ENCODE measurements at places on chromosomes 12 and 14. TPM values are rescaled to one million over a fixed set of nuclear protein-coding genes. Genes with fewer than 3 reads are reported as not detected.

DNA sequence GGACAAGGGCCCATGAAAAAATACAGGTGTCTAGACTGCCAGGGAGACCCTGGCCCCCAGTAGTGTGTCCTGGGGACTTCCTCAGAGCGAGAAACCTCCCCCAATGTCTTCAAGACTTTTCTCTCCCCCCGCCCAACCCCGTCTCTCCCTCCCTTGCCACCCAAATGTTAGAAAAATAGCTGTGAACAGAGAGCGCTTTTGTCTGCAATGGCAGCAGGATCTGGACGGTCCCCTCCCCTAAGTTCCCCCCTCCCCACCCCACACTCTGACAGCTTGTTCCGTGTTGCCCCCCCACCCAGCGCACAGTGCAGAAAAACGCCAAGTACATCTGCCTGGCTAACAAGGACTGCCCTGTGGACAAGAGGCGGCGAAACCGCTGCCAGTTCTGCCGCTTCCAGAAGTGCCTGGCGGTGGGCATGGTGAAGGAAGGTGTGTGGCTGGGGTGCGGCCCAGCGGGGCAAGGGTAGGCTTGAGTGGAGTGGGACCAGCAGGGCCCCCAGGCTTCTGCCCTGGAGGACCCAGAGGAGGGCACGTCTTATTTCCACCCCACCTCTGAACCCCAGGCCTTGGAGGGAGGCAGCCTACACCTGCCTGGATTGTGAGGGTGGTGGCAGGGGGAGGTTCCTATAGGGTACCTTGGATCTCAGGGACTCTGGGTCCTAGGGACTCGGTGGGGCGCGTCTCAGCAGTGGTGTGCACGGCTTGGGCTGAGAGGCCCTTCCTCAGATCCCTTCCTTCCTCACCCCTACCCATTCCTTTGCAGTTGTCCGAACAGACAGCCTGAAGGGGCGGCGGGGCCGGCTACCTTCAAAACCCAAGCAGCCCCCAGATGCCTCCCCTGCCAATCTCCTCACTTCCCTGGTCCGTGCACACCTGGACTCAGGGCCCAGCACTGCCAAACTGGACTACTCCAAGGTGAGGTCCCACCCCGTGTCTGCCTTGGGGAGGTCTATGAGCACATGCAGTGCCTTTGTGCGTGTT, 4.8 kb downstream of the NR4A1 start:
- DNase-seq, result no peak

DNA sequence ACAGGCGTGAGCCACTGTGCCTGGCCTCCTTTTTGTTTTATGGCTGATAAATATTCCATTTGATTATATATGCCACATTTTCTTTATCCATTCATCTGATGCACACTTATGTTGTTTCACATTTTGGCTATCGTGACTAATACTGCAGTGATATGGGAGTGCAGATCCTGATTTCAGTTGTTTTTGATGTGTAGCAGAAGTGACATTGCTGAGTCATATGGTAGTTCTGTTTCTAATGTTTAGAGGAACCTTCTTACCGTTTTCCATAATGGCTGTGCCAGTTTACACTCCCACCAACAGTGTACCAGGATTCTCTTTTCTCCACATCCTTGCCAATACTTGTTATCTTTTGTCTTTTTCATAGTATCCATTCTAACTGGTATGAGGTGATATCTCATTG, 235.9 kb downstream of the ERC1 start:
- DNase-seq, result no peak

- DNase-seq, result no peak
Observed at GRCh38 chr14:63901434-63902085, 48.8 kb downstream of the SYNE2 start.

DNA sequence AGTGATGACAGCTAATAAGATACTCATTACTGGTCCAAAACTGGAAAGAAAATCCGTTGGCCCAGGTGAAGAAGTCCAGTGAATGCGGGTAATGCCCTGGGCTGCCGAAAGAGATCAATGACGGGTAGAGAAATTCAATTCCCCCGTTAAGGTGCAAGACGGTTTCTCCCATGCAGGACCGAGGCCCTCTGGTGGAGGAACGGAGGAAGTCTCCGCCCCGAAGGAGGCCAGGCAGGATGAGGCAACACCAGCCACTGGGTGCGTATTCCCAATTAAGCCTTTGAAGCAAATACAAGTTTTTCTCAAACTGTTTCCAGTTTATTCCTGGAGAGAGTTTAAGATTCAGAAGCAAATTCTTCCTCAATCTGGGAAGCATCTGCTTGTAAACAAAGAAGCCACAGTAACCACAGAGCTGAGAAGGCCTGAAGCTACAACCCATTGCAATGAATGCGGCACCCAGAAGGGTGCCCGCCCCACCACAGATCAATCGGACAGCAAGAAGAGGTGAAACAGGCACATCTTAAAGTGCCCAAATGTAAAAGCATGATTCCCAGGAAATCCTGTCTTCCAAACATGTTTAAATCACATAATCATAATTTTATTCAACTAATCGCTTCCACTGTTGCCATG, 118.5 kb downstream of the TTC7B start:
- DNase-seq, result peak; percentile 83

GRCh38 chr12:75751769-75752471, 240.5 kb upstream of the KRR1 start:
- no peak for DNase-seq

- DNase-seq, result no peak
Observed at GRCh38 chr12:115443351-115443938, 759.5 kb upstream of the TBX3 start.

DNA sequence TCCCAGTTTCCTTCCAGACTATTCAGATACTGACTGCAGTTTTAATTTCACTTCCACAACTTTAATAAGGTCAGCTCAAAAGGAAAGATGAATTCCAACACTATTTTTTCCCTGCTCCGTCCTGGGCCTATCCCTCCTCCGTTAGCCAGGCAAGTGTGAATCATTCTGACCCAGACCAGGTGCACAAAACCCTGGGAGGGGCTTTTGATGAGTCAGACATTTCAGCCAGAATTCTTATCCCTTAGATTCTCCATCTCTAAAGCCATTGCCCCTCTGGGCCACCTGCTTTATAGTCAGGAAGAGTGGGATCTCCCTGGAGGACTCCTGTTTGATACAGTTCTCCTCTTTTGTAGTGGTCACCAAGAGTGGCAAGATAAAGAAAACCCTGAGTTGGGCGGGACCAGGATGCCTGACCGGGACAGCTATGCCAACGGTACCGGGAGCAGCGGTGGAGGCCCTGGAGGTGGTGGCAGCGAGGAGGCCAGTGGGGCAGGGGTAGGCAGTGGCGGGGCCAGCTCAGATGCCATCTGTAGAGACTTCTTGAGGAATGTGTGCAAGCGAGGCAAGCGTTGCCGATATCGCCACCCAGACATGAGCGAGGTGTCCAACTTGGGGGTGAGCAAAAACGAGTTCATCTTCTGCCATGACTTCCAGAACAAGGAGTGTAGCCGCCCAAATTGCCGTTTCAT, 2.2 kb downstream of the ZC3H10 start:
- DNase-seq, result no peak

- DNase-seq, result no peak
Observed at GRCh38 chr12:6316921-6317692, 6.6 kb downstream of the PLEKHG6 start.

DNA sequence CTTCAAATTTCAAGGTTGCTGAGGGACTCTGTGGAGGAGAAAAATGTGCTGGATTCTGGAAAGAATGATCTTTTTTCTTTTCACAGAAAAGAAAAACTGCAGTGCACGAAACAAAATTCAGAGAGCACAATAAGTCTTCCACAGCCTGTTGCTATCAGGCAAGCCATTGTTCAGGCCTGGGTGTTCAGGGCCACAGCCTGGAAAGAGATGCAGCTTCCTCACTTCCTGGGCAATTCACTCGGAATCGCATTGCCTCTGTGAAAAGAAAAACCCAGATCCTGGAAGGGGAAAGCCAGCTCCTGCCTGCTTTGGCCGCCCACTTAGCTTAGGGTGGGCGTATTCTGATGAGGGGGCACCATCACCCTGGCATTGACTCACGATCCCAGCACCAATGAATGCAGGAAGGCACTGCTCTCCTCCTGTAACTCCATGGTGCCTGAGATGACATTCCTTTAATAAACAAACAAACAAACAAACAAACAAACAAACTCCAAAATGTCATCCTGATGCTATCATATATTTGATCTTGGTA, 863.9 kb downstream of the BCL11B start:
- no peak for DNase-seq

DNA sequence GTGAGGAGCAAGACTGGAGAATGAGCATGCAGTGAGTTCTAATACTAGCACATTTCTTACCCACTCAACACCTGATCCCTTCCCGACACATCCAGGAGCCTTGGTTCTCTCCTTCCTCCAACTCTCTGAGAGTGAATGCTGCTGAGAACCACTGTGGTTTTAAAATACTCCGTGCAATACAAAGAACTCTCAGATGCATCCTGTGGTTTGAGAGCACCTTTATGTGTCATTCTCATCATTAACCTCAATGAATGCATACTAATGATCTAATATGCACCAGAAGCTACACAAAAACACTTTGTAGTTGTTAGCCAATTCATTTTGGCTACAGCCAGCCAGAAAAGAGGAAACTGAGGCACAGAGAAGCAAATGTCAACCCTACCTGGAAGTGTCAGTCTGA, 87.6 kb downstream of the GALNT8 start:
- DNase-seq, result no peak

GRCh38 chr14:30906752-30907658, 32.6 kb downstream of the COCH start:
- DNase-seq, result no peak

- no peak for DNase-seq
Observed at GRCh38 chr14:94601884-94602391, 10.3 kb upstream of the SERPINA3 start.

GRCh38 chr12:57730336-57731067, 8.0 kb downstream of the AGAP2 start:
- DNase-seq, result no peak

- DNase-seq, result peak; percentile 86
Observed at GRCh38 chr14:103871596-103872480, 24.5 kb upstream of the PPP1R13B start.

DNA sequence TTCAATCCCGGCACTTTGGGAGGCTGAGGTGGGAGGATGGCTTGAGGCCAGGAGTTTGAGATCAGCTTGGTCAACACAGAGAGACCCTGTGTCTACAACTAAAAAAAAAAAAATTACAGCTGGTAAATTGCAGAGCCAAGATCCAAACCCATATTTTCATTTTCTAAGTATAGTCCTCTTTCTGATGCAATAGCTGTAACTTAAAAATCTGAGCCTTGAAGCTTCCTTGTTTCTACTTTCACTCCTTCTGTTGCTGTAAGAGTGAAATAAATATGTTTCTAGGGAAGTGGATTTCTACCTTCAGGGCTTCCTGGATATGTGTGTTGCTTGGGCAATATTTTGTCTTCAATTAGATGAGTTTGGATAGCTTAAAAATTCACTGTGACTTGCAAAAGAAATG, 42.0 kb upstream of the PRICKLE1 start:
- DNase-seq, result no peak

GRCh38 chr14:34817768-34818167, 57.4 kb downstream of the BAZ1A start:
- no peak for DNase-seq

DNA sequence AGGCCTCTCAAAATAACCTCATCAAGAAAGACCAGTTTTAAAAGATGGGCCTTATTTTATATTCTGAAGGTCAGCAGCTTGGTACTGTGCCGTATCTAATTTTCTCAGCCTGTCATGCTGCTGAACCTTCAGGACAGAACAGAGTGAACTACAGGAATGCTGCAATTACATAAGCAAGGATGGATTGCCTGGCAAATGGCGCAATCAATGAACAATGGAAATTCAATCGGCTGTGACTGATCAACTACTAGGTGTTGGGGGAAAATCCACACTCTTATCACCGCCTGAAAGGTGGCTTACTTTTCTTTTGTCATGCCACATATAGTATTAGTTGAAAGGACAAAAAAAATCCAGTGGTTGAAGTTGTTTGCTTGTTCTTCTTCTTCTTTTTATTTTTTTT, 8.5 kb downstream of the ACSS3 start:
- DNase-seq, result no peak

DNA sequence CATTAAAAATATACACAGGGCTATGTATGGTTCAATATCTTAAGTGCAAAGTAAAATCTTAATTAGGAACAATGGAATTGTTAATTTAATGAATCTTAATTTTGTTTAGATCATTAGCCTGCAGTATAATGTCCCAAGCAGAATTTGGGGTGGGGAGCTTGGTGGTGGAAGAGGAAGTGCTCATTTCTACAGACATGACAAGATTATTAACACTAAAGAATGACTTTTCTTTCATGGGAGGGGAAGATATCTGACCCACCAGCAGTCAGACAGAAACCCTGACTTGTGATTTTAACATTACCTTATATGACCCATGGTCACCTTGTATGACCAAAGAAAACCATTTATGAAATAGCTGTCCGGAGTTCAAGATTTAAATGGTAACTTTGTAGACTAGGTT, 41.3 kb upstream of the HIF1A start:
- no peak for DNase-seq

- peak; percentile 3 for DNase-seq
Observed at GRCh38 chr12:119176267-119177055, 2.3 kb upstream of the HSPB8 start.

DNA sequence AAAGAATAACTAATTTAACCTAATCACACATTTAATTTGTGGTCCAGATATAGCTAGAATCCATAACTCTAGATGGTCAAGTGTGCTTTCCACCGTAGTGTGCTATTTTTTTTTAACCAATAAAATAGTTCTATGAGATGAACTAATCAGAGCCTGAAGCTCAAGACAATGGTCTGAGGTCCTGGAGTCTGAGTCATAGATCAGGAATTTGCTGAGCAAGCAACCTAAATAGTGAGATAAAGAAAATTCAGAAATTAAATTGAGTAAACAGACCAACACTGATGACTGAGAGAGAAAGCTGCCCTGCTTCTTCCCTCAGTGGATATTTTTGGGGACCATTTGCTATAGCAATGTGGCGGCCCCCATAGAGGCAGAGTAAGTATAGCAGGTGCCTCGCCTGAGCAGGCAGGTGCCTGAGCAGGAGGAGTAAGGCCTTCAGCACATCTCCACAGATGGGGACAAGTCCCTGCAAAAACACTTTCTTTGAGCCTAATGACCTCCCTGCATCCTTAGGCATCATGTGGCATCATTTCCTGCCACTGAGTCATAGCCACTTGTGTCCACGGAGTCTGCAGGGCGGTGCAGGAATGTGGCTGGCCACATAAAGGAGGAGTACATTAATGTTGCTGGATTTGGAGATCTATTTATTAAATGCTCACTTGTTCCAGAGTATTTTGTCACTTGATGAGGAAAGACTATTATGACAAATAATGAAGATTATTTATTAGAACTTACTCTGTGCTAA, 13.9 kb upstream of the CLEC4E start:
- DNase-seq, result no peak

GRCh38 chr12:68100241-68100640, 59.3 kb downstream of the IFNG start:
- DNase-seq, result no peak

GRCh38 chr12:76531056-76531455, 28.5 kb downstream of the OSBPL8 start:
- no peak for DNase-seq

GRCh38 chr12:125305231-125305630, 240.0 kb downstream of the AACS start:
- DNase-seq, result no peak

ADAMTS20 gene
- not detected for total RNA-seq

SCNN1A gene
- total RNA-seq, result 3.8 TPM

CCDC175 gene
- not detected for total RNA-seq

PTPRO gene
- 0.47 TPM for total RNA-seq

KLHL33 gene
- 0.59 TPM for total RNA-seq

RAN gene
- 2,177 TPM for total RNA-seq

SERPINA12 gene
- not detected for total RNA-seq

STON2 gene
- not detected for total RNA-seq

RARG gene
- total RNA-seq, result 19.7 TPM

PLEK2 gene
- total RNA-seq, result 1.0 TPM

PROX2 gene
- total RNA-seq, result 0.65 TPM

TROAP gene
- total RNA-seq, result 52.6 TPM

TC2N gene
- 28.5 TPM for total RNA-seq
